Lower lobe of right lung (tissue), 2 donors: ENCODE measurements at places on chromosomes 2 and 18. TPM values are rescaled to one million over a fixed set of nuclear protein-coding genes. Genes with fewer than 3 reads are reported as not detected.

FBXO36 gene
- 3.3 TPM for total RNA-seq

DTNA gene
- 21.0 TPM for total RNA-seq

ANKRD44 gene
- total RNA-seq: 58.7 TPM

MAP4K4 gene
- 68.4 TPM for total RNA-seq

SS18 gene
- 57.1 TPM for total RNA-seq

VIT gene
- 4.2 TPM for total RNA-seq

VSNL1 gene
- 1.6 TPM for total RNA-seq

PKDCC gene
- 65.8 TPM for total RNA-seq
